ENCODE measurements at places on chromosomes 1 and 21.

GRCh38 chr1:116322752-116323405 is 50.2 kb upstream of the ATP1A1 start:
- DNase-seq, result no peak

GRCh38 chr1:155084722-155085503 is 6.3 kb downstream of the EFNA3 start:
- DNase-seq, result peak; percentile 96

DNA sequence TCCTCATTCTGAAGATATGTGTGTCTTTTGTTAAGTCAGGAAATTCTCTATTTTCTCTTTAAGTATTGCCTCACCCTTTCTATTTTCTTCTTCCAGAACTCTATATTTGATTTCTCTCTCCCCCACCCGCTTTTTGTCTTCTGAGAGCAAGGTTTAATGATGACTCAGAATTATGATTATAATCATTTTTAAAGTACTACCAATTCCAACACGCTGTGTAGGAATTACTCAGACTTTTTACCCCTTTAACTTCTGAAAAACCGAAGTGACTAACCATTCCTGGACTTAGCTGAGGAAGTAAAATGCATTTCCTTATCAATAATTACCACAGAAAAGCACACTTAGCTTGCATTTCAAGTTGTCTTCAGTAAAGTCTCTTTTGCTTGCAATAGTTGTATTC is 20.8 kb upstream of the SCYL3 start:
- DNase-seq, result no peak

DNA sequence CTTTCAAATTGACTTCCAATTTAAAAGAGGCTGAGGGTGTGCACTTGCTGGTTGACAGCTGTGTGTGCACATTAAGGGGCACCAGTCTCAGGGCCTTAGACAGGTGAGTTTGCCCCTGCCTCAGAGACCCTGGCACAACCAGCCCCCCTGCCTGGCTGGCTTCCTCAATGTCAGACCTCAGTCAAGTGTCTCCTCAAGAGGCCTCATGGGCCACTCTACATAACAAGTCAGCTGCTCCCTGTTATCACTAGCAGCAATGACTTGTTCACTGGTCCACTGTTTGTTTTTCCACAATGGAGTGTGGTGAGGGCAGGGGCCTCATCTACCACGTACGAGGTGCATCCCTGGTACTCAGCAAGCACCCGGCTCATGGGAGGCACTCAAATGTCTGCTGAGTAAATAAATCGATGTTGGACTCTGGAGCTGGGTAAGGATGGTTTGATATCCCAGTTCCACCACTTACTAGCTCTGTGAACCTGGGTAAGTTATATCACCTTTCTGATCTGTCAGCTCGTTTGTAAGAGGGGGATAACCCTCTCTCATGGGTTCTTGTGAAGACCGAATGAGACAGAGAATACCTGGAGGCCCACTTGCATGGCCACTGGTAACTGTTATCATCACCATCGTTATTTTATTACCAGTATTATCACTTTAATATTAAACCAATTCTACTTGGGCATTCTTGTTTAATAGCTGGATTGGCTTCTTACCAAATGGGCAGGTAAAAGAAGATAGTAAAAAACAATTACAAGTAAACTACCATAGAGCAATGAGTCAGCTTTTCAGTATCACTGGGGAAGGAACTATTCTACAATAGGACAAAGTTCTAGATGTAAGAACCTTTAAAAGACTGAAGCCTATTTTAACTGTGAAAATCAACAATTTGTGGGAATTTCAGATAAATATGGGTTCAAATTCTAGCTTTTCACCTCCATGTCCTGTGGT is 64.6 kb downstream of the SLC66A1 start:
- DNase-seq, result no peak

- DNase-seq, result no peak
Measured at GRCh38 chr1:247277191-247277590, 21.3 kb downstream of the VN1R5 start.

Data from MM.1S (cell line).